ENCODE measurements at places on chromosomes 1 and 21.

GRCh38 chr1:52141513-52142219 lies at the start of gene ZFYVE9:
TSS of gene ZFYVE9 (plus strand) at chr1:52142089. CDS start at chr1:52233207, 91,118 bp downstream.
- DNase-seq = peak; percentile 53

DNA sequence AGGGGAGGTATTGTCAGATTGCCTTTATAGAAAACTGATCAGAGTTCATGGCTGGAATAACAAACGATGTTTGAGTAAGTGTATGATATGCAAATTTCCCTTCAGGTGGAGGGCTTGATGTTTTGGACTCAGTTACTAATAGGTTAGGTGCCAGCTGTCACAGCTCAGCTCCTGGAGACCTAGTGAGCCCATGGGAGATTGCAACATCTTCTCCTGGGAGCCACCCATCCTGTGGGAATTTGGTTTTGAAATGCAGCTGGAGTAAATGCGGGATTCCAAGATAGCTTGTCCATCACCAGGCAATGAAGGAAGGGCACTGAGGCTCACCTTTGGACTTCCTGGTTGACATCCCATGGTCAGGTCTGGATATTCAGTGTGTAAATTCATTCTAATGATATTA lies 211.4 kb upstream of the NRIP1 start:
- DNase-seq = no peak

- DNase-seq = no peak
Observed at GRCh38 chr1:88168126-88168525, 515.9 kb upstream of the PKN2 start.

DNA sequence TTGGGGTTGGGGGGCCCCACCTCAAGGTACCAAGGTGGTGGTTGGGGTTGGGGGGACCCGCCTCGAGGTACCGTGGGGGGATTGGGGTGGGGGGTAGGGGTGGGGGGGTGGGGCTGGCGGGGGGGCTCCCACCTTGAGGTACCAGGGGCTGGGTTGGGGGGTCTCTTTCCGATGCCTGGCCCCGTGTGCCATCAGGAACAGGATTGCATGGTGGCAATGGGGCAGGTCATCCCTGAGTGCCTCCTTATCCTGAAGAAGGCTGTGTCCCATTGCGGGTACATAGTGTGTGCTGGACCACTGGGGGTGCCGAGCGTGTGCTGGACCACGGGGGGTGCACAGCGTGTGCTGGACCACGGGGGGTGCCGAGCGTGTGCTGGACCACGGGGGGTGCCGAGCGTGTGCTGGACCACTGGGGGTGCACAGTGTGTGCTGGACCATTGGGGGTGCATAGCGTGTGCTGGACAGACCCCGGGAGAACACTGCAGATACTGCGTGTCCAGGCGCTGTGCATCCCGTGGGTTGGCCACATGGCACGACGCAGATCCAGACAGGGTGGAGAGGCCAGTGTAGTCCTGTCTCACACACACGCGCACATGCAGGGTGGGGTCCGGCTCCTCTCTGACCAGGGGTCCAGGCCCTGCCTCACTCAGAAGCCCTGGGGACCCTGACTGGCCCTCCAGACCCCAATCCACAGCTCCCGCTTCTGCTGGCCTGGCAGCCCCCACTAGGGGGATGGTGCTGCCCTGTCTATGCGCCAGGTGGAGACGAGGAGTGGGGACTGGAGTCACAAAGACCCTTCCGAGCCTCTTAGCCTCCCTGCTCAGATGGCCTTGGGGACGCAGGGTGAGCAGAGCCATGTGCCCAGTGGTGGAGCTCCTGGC lies 4.2 kb downstream of the SCNN1D start:
- no peak for DNase-seq

- peak; percentile 62 for DNase-seq
Observed at GRCh38 chr1:210233495-210234328, 1.1 kb downstream of the SERTAD4 start.

DNA sequence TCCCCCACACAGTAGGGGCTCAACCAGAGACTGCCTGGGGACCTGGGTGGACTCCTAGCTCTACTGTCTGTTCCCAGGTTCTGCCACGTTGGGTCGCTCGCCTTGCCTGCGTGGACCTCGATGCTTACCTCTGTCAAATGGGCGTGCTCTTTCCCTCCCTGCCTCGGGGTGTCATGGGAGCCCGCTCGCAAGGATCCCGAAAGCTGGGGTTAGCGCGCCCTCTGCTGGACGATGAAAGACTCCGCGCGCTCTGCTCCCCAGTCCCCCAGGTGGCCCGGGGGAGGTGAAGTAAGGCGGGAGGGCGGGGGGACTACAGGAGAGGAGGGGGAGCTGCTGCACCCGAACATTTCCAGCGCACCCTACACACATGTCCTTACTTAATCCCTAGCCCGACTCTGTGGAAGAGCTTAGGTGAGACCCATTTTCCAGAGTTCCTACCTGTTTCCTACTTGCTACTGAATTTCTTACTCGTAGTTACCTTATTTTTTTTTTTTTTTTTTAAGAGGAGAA lies 2.3 kb upstream of the BSND start:
- DNase-seq = peak; percentile 38

DNA sequence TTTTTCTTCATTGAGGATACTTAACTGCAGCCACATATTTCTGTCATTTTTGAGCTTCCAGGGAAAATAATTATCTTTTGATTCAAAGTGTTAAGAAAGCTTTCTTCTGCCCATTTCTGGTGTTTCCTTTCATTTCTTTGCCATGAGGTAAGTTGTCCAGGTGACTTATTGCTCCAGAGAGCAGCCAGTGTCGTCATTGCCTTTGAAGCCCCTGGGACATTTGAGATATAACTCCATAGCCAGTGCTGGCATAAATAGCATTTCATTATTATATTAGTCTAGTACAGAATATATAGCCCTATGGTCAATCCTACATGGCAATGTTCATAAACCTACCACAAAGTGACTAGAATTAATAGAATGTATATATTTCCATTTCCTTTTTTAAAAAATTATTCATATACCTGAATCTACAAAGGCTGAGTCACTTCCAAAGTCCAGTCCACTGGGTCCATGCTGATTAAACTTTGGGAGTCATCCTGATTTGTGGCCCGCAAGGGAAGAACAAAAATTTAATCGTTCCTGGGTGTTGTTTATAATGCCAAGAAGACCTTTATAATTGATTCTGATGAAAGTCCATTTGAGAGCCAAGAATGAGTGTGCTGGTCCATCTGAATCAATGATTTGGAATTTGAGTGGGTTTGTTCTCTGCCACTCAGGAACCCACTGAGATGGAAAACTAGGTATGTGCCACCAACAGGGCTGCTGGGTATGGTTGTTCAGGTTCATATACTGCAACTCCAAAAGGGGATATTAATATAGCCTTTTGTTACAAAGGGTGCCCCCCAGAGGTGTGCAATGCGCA lies 221.8 kb upstream of the PLXNA2 start:
- no peak for DNase-seq

All from astrocyte of the cerebellum (primary cell).